ENCODE measurements at places on chromosomes 1 and 21.
A peak's percentile ranks its signal among the peaks of the same experiment; 100 is the strongest.

- no peak for DNase-seq
These were observed 112.4 kb upstream of the BEND5 start for GRCh38 chr1:48889082-48889481.

- no peak for DNase-seq
These were observed 188.1 kb upstream of the RGS18 start for GRCh38 chr1:191970116-191970515.

DNA sequence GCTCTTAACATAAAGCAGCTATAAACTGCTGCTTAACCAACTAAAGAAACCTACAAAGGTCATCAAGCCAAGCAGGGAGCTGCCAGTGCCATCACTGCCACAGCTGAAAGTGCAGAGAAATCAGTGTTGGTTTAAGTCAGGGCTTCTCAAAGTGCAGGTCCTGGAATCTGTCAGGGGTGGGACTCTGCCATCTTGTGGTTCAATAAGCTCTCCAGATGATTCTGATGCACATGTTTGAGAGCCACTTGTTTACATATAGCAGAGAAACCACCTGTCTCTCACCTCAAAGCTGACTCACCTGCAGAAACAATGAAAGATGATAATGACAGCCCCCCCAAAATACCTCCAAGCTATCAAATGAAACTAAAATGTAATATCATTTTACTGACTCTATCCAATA is 49.3 kb downstream of the SH3GLB1 start:
- no peak for DNase-seq

DNA sequence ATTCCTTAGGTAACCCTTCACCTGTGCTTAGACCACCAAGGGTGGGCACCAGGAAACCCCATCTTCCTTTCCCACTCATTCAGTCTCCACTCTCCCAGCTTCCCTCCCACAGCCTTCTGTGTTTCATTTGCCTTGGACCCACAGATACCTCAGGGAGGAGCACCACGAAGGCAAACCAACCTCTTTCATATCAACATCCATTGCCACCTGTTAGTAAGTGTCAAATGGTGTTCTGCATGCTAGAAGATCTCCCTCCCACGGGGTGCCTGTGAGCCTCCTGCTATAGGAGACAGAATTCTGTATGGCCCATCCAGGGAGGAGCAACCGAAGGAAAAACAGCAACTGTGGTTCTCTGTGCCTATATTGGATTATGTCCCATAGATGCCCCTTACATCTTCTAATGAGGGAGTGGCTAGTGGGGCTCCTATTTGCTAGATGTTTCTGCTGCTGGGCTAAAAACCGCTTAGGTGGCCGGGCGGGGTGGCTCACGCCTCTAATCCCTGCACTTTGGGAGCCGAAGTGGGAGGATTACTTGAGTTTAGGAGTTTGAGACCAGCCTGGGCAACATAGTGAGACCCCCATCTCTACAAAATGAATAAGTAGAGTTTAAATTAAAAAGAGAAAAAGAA is 25.6 kb upstream of the SCCPDH start:
- no peak for DNase-seq

DNA sequence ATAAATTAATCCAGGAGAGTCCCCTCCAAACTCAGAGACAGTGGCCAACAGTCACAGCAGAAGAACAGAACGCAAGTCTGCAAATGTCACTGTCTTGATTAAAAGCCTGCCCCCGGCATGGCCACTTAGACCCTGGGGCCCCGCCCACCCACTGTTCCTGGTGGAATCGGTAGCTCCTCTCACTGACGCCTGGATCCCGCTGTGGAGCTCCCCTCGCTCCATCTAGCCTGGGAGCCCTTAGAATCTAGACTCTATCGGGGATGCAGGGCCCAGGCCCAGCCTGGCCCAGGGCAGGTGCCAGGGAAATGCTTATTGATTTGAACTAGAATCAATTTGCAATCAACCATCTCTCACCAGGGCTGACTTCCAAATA is 21.4 kb upstream of the PLEKHG5 start:
- DNase-seq: no peak

- no peak for DNase-seq
These were observed 104.4 kb upstream of the VANGL1 start for GRCh38 chr1:115537415-115537814.

- no peak for DNase-seq
These were observed 233.6 kb upstream of the PTBP2 start for GRCh38 chr1:96487971-96488370.

DNA sequence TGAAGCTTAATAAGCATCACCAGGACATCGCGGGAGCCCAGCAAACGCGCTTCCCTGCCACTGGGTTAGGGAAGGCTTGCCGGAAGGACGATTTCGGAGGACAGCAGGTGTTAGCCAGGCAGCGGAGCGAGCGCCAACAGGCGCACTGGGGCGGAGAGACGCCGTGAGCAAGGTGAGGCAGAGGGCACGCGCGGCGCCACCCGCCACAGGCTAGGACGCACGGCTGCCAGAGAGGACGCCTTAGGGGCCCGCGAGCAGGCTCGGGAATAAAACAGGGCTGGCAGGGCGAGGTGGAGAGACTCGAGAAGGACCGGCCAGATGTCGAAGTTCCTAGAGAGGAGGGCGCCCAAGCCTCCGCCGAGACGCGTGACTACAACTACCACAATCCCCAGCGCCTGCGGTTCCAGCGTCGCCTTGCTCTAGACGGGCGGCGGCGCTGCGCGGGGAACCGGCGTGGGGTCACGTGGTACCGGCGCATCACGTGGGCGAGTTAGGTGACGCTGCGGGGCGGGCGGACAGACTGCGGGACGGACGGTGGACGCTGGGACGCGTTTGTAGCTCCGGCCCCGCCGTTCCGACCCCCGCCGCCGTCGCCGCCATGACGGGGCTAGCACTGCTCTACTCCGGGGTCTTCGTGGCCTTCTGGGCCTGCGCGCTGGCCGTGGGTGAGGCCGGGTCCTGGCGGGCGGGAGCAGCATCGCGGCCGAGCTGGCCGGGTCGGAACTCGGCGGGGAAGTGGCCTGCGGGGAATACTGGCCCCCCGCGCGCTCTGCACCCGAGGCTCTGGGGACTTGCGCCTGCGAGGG is at the start of gene ATP6V0B:
Gene ATP6V0B (plus strand): TSS at position 518 of the 806 bp plus-strand sequence. CDS start 81 bp downstream, at position 599.
- peak; percentile 97 for DNase-seq

DNA sequence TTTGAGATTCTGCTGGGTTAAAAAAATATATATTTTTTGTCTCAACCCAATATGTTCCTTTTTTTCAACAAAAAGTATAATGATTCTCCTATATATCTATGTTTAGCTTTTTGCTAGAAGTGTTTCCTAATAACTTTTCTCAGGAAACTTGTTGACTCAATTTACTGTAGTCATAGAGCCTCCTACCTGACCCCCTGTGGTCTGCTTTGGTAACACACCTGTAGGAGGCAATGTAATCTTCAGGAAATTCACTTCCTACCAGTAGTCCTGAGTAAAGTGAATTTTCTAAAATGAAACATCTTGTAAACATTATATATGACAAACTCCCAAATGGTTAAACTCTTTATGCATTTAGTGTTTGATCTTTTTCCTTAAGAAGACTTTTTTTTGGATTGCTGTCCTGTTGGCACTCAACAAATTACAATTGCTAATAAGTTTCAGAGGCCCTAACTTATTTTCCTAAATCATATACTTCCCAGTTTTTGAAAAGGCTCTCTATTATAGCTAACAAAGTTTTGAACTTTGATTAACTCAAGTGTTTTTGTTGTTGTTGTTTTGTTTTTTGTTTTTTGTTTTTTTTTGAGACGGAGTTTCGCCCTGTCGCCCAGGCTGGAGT is 118.3 kb downstream of the OLFML2B start:
- no peak for DNase-seq

GRCh38 chr1:12177156-12177998 is 10.6 kb downstream of the TNFRSF1B start:
- no peak for DNase-seq

DNA sequence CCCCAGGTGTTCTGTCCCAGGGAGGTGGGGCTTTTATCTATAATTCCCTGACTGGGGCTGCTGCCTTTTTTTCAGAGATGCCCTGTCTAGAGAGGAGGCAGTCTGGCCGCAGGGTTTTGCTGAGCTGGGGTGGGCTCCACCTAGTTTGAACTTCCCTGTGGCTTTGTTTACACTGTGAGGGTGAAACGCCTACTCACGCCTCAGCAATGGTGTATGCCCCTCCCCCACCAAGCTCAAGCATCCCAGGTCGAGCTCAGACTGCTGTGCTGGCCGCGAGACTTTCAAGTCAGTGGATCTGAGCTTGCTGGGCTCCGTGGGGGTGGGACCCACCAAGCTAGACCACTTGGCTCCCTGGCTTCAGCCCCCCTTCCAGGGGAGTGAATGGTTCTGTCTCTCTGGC is 124.3 kb downstream of the CENPF start:
- DNase-seq: no peak

GRCh38 chr1:62613325-62613727 is 16.0 kb downstream of the ANGPTL3 start:
- no peak for DNase-seq

DNA sequence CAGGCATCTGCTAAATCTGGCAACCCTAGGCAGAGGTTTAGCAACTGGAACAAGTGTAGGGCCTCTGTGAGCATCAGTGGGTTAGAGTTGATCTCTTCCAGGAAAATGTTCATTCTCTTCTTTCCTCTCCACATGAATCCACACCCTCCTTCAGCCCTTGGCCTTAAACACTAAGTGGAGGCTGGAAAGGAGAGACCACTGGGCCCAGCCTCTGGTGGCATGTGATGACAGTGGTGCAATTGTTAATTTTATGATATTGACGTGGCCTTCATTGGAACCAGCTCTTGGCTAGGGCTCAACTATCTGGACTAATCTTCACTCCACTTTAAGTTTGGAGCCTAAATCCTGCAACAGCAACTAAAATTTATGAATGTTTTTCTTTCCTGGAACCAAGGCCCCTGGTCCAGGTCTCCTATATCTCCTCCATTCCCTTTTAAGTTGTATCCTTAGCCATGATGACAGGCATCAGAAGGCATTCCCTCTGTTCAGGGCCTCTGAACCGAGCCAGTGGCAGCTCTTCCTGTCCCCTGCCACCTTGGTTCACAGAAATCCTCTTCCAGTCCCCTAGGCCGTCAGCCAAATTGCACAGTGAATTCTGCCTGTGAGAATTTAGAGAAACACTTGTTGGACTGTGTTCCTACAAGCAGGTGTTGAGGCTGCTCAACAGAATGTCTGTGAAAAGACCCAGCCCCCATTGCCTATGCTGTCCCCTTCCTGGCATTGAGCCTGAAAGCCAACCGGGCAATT is 132.2 kb downstream of the PSMG1 start:
- DNase-seq: no peak

DNA sequence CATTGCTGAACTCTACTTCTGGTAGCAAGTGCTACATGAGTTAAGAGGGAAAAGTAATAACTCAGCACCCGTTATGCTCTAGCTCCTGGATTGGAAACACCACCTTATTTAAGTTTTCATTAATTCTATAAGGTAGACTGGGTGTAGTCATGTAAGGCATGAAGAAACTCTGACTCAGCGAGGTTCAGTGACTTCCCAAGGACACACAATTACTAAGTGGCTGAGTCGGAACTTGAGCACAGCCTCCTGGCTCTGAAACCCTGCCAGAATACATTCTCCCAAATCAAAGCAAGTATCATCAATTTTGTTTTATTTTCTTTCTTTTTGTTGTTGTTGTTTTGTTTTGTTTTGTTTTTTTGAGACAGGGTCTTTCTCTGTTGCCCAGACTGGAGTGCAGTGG is 29.1 kb upstream of the SCCPDH start:
- no peak for DNase-seq

DNA sequence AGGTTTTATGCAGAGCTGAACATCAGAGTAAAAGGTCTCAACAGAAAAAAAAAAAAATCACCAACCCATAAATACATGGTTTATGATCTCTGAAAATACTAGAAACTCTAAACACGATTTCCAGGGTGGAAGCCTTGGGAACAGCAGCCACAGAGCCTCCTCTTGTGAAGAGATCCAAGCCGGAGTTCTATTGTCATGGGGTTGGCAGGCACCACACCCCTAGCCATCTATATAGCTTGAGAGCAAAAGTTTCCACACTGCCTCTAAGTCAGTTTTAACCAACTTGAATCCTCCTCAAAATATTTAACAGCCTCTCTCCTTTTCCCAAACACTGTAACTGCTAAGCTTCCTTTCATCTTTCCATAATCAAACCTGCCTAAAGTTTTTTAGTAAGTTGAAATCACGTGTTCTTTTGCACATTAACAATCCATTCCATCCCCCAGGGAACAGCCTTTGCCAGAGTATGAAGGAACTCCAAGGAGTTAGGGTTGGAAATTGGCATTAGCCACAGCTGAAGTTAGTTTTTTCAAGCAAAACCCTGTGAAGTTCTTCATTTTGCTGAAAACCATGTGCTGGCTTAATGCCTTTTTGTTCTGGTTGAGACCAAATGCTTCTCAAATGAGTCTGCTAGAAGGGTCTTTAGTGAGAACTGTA is 13.8 kb upstream of the SEC16B start:
- DNase-seq: no peak

DNA sequence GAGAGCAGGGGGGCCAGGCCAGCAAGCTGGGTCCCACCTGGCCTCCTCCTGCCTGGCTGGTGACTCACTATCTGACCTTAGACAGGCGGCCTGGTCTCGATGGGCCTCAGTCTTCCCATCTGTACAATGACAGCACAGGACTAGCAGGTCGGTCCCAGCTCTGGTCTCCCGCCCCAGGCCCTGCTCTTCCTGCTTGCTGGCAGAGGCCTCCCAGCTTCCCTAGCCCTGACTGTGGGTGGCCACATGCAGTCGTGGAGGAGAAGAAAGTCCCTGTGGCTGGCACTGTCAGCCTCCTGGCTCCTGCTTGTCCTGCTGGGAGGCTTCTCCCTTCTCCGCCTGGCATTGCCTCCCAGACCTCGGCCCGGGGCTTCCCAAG is 817 bp downstream of the EXTL1 start:
- no peak for DNase-seq

DNA sequence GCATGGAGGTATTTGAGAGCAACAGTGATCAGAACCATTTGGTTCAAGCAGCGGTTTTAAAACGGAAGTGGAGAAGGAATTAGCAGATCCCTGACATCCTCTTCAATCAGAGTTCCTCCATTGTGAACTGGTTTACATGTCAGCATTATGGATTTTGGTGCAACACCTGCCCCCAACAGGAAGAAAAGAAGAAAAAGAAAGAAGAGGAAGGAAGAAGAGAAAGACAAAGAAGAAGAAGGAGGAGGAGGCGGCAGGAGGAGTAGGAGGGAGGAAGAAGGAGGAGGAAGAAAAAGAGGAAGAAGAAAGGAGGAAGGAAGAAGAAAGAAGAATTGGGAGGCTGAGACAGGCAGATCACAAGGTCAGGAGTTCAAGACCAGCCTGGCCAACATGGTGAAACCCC is 17.4 kb downstream of the NDUFS5 start:
- no peak for DNase-seq
